ENCODE measurements at places on chromosomes 3 and 15.

- DNase-seq, result no peak
These were observed 127.8 kb downstream of the HCN4 start for GRCh38 chr15:73240866-73241499.

- DNase-seq, result no peak
These were observed 1442.8 kb upstream of the ALCAM start for GRCh38 chr3:103923907-103924306.

DNA sequence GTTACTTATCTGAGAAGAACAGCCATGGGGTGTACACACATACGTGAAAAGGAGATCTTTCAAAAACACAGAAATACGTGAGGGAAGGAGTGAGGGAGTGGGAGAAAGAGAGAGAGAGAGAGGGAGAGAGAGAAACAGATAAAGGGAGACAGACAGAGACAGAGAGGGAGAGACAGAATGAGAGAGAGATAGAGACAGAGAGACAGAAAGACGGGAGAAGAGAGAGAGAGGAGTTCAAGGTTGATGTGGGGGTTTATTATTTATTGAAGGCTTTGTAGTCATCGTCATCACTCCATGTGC, 64.0 kb downstream of the CHST2 start:
- DNase-seq, result no peak

- no peak for DNase-seq
These were observed 44.8 kb downstream of the SERPINI1 start for GRCh38 chr3:167780214-167780883.

GRCh38 chr3:76222201-76222600, 436.9 kb upstream of the ZNF717 start:
- no peak for DNase-seq

DNA sequence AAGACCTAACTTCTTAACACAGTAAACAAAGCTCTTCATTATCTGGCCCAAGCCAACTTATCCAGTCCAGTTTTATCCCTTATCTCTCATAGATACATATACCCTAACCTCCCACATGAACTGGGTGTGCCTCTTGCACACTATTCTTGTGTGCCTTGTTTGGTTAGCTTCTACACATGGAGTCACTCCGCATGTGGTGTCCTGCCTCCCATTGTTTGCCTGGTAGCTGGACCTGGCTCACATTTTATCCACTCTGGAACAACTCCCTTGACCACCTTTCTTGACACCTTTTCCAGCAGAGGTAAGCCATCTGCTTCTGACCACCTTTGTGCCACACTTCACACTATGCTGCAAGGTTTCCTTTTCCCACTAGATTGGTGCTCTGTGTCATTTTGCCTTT, 15.2 kb downstream of the TIPARP start:
- no peak for DNase-seq

- DNase-seq, result no peak
These were observed 26.7 kb downstream of the NRROS start for GRCh38 chr3:196666001-196666867.

GRCh38 chr3:32531010-32531647, 28.5 kb upstream of the CMTM6 start:
- no peak for DNase-seq

DNA sequence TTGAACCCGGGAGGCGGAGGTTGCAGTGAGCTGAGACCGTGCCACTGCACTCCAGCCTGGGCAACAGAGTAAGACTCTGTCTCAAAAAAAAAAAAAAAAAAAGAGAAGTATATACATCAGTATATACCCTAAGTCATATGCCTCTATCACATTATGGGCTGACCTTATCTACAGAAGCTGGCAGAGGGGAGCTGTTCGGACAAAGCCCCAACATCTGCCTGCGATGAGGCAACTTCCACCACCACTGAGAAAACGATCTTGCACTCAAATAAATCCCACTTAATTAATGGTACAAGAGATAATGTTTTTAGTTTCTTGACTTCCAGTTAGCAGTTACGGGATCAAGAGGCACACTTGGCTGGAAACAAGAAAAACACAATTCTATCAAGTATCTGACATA, 2.2 kb downstream of the GLT8D1 start:
- DNase-seq, result no peak

GRCh38 chr3:119427669-119428068, 35.7 kb downstream of the TMEM39A start:
- no peak for DNase-seq

GRCh38 chr15:43215961-43216360, 4.9 kb downstream of the EPB42 start:
- no peak for DNase-seq

DNA sequence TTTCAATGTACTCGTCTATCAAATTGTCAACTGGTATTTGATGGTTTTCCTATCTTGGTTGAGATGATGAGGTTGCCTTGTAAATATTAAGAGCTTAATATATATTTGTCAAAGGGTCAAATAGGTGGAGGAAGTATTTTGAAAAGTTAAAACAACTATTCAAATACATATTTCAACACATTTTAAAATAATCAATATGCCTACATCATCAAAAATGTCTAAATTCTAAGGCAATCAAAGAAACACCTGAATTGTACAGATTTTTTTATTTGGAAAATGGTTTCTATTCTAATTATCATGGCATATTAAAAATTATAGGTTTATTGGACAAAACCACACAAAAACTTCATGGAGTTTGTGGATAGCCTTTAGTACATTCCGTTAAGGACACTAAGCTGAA, 461.4 kb upstream of the ONECUT1 start:
- DNase-seq, result no peak

DNA sequence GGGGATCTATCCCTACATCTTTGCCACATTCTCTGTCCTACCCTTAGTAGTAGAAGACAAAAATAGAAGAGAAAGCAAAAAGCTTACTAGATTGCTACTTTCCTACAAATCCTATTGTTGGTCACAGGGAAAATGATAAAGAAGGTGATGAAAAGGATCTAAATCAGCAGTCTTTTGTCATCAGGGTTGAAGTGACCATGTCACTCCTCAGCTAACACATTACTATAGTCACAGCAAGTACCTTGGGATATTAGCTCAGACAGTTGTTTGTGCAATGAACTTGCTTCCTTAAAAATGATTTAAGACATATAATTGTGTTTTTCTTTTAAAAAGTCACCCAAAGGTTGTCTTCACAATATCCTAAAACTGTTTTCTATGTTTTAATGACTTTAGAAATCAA, 6.3 kb downstream of the ST3GAL6 start:
- DNase-seq, result no peak

- DNase-seq, result no peak
These were observed 747.4 kb upstream of the NECTIN3 start for GRCh38 chr3:110324171-110324705.

DNA sequence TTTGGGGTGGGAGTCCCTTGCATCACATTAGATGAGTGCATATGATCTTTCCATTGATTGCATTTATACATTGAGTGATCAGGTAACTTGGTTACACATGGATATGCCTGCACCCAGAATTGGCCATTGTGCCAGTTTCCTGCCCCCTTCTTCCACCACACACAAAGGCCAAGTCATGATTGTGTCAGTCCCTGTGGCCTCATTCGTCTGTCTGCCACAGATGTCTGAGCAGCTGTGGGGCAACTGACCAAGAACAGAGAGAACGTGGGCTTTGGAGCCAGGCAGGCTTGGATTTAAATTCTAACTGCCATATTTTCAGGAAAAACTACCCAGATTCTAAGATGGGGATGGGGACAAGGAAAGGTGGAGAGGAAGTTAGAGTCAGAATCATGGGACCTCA, 27.0 kb downstream of the CCNL1 start:
- DNase-seq, result no peak

GRCh38 chr3:4703054-4703480, 209.9 kb downstream of the ITPR1 start:
- no peak for DNase-seq

GRCh38 chr15:90789462-90789861, 72.3 kb downstream of the BLM start:
- DNase-seq, result no peak

DNA sequence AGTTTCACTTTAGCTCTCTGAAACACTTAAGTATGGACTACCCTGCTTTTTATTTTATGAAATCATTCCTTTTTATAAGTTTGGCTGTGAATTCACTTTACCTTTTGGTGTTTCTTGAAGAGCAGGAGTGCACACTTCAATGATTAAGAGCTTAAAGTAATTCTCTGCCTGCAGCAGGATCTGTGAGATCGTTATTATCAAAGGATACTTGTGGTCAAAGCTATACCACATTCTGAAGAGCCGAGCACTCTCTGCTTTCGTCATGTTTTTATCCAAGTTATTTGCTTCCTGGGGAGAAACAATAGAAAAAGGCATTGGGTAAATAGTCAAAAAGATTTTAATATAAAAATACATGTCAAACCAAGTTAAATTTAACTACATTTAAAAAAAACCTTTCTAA, 243.7 kb downstream of the CHST2 start:
- no peak for DNase-seq

DNA sequence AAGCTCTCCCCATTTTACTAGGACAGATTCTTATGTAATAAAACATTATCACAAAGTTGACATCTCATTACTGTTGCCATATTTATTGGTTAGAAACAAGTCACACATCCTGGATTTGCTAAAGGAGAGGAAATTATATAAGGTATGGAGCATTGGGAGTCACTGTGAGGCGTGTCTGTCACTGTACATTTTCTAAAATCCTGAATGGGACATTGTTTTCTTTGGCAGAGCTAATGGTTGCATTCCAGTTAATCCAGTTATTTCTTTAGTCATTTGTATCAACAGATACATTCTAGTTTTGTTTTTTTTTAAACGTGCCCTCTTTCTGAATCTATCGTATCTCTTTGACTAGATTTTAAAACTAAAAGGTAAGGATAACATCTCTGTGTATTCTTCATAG, 70.2 kb upstream of the MITF start:
- DNase-seq, result no peak

GRCh38 chr3:167929968-167930367, 165.8 kb downstream of the GOLIM4 start:
- DNase-seq, result no peak

- DNase-seq, result no peak
These were observed 38.1 kb downstream of the TM2D3 start for GRCh38 chr15:101614001-101614585.

GRCh38 chr3:143307613-143308183, 188.1 kb downstream of the CHST2 start:
- DNase-seq, result no peak

DNA sequence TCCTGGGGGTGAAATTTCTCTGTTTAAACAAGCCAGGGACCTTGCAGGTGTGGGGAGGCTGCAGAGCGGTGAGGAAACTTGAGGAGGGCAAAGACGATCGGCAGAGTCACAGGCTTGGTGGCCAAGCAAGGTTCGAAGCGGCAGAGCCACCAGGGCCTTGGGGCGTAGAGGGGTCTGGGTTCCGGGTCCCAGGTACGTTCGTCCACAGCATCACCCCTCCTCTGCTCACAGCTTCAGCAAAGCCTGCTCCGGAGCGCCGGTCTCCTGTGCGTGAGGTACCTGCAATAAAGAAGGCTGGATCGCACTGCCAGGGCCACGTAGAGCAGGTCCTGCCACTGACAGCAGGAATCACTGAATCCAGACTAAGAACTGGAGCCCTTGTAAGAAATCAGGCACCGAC, 66.8 kb upstream of the PCSK6 start:
- no peak for DNase-seq

DNA sequence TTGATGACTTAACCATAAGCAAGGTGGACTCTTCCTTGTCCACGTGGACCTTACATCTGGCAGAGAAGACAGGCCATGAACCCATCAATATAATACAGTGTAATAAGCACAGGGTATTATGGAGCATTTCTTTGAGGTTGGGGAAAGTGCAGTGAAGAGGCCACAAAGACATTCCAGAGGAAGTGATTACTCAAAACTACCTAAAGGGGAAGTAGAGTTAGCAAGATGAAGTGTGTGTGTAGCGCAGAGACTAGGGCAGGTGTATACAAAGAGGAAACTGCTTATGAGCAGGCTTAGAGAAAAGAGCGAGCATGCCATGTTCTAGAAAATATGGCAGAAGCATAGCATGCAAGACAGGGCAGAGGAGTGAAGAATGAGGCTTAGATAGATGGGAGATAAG, 17.9 kb downstream of the CP start:
- no peak for DNase-seq

DNA sequence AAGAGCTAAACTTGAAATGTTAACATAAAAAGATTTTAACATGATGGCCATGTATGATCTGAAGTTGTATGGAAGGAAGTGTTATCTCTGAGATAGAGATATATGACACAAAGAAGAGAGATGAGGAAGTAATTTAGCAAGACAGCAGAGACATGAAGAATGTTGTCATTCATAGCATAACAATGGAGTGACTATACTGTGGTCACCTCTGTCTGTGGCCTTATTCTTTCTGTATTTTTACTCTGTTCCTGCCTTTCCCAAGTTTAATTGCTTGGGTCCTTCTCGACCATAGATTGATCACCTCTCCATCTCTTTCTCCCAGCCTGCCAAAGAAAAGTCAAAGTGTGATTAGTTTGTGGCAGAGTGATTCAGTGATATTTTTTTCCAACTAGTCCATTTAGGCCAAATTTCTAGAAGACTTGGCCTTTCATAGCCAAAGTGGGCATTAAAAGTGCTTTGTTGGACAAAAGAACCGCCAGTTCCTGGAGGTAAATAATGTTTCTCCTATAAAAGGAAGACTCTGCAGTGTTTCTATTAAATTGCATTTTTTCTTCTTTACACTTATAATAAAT, 711.9 kb downstream of the CADM2 start:
- no peak for DNase-seq

GRCh38 chr3:142507241-142507640, 59.4 kb upstream of the XRN1 start:
- DNase-seq, result no peak

DNA sequence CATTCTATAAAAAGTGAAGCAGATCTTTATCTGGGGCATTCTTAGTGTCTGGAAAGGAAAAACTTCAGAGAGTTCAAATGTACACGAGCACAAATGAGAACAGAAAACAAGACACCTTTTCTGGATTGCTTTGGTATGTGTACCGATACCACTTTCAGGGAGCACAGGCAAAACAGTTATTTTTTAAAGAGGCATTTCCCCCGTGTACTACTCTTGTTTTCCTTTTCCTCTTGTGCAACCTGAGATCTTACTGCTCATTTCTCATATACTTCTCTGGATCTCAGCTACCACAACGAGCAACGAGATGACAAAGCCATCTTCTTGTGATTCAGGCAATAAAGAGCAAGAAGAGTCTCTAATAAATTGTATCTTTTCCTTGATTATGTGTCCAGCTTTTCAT, 463.6 kb downstream of the SHQ1 start:
- no peak for DNase-seq

All from esophagus squamous epithelium (tissue), 5 donors.